ENCODE measurements at places on chromosomes 13 and 19. TPM values are rescaled to one million over a fixed set of nuclear protein-coding genes. Genes with fewer than 3 reads are reported as not detected.

Gene PTGIR
- not detected for total RNA-seq

Gene TMPRSS9
- not detected for total RNA-seq

Gene PROZ
- not detected for total RNA-seq

Gene NBEA
- total RNA-seq, result 0.90 TPM

Gene ESD
- 86.4 TPM for total RNA-seq

Gene ZNF787
- 25.7 TPM for total RNA-seq

Gene FLT3
- not detected for total RNA-seq

Gene GPR12
- total RNA-seq, result not detected

Gene VSIG10L
- 0.13 TPM for total RNA-seq

Gene SOX1
- not detected for total RNA-seq

Gene CGB3
- not detected for total RNA-seq

Gene CBY2
- total RNA-seq, result not detected

Gene LHB
- total RNA-seq, result 0.89 TPM

Gene FBXO27
- total RNA-seq, result 0.77 TPM

Gene ZNF460
- 57.8 TPM for total RNA-seq

Gene ZNF536
- not detected for total RNA-seq

Gene SLC25A41
- total RNA-seq, result 0.13 TPM

Gene CNN1
- total RNA-seq, result not detected

Gene LILRB5
- not detected for total RNA-seq

Gene TNFRSF19
- 0.13 TPM for total RNA-seq

Data from dermis microvascular lymphatic vessel endothelial cell (primary cell).